Bronchial smooth muscle cell (primary cell): ENCODE measurements at places on chromosomes 6 and 20. TPM values are rescaled to one million over a fixed set of nuclear protein-coding genes. Genes with fewer than 3 reads are reported as not detected.

The LPIN3 gene
- 4.6 and 5.4 TPM in 2 replicates for total RNA-seq

The TXNDC5 gene
- 420 and 439 TPM in 2 replicates for total RNA-seq

The LSM2 gene
- 17.8 and 19.1 TPM in 2 replicates for total RNA-seq

The DEFB124 gene
- total RNA-seq = not detected in 2 replicates

The TBC1D22B gene
- total RNA-seq = 3.3 and 3.4 TPM in 2 replicates

The TRIM10 gene
- under 0.01 TPM in 1 of 2 replicates, not detected in the other for total RNA-seq

The TLDC2 gene
- 0.09 and 0.32 TPM in 2 replicates for total RNA-seq

The TFAP2C gene
- not detected in 2 replicates for total RNA-seq

The CST2 gene
- not detected in 2 replicates for total RNA-seq

The KHDRBS2 gene
- total RNA-seq = not detected in 2 replicates
